ENCODE measurements at places on chromosomes 5 and 9. TPM values are rescaled to one million over a fixed set of nuclear protein-coding genes. Genes with fewer than 3 reads are reported as not detected.

DOK3 gene
- 0.85 TPM for total RNA-seq

ZCCHC9 gene
- total RNA-seq: 24.7 TPM

IGFBPL1 gene
- not detected for total RNA-seq

SLC26A2 gene
- total RNA-seq: 4.0 TPM

TMEM38B gene
- total RNA-seq: 37.1 TPM

C1QTNF3 gene
- 0.43 TPM for total RNA-seq

GAPT gene
- total RNA-seq: not detected

CDC20B gene
- total RNA-seq: not detected

PCDHGA4 gene
- total RNA-seq: not detected

SCGB3A2 gene
- not detected for total RNA-seq
